Fibroblast of mammary gland (primary cell): ENCODE measurements at places on chromosomes 2 and 18.

DNA sequence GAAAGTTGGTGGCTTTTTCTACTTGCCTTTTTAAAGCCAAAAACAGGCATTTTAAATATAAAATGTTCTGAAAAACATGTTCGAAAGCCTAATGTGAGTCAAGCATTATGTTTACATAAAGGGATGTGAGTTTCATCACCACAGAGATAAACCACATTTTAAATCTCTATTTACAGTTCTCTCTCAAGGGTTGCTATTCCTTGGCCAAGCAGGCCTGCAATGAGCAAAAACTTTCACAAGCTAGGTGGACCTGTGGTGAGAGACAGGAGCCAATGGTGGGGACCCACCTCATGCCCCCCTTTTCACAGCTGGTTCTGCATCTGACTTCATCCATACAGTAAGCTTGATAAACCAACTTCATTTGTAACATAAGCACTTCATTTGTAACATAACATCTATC is 65.1 kb downstream of the CUL3 start:
- DNase-seq = peak; percentile 88

- no peak for DNase-seq
Measured at GRCh38 chr2:150122871-150123613, 364.4 kb downstream of the RND3 start.

DNA sequence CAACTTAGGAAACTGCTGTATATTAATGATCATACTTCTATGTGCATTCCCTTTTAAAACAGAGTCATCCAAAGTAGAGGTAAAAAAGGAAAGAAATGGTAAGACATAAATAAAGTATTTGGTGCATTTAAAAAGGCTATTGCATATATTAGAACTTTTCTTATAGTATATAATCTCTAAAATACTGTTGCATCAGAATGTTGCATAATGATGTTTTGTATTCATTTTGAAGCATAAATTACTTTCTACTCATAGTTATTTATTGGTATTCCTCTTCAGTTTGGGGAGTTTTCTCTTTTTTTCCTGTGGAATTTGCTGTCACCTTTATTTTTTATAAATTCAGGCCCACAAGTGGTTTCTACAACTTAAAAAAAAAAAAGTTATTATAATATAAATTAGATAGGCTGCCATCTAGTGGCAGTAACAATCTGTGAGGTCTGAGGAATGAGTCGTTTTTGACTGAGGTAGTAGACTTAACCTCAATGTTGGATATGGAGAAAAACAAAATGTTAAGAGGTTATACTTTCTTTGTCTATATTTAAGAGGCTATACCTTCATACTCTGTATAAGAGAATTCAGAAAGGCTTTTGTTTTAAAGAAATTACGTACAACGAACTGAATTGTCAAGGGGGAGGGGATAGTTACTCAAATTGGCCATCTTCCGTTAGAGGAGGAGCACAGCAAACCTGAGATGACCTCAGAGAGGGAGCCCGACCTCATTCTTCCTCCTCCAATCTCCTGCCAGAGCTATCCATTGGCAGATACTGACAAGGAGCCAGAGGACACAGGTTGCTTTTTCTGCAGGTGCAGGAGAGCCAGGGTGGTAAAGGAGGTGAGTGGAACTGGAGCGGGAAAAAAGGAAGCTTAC is 23.8 kb downstream of the ANKAR start:
- DNase-seq = peak; percentile 64

GRCh38 chr2:128834207-128834879 is 515.7 kb upstream of the HS6ST1 start:
- no peak for DNase-seq

DNA sequence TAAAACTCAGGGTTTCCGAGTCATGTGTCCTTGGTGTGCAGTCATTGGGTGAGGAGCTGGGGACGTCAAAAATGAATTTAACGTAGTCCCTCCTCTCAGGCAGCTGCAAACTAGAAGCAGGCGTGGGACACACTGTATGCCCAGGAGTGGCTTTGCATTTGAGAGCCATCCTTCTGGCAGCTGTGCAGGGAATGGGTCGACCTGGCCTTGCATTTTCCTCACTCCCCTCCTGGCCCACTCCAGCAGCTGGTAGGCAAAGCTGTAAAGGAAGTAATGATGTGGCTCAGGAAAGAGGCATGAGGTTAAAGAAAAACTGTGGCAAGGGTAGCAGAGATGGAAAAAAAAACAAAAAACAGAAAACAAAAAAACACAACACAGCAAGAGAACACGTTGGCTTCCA is 46.5 kb downstream of the RNF144A start:
- no peak for DNase-seq

- DNase-seq = no peak
Measured at GRCh38 chr2:101921319-101921952, 70.3 kb upstream of the IL1R2 start.

- no peak for DNase-seq
Measured at GRCh38 chr2:43101751-43102150, 124.7 kb downstream of the ZFP36L2 start.

DNA sequence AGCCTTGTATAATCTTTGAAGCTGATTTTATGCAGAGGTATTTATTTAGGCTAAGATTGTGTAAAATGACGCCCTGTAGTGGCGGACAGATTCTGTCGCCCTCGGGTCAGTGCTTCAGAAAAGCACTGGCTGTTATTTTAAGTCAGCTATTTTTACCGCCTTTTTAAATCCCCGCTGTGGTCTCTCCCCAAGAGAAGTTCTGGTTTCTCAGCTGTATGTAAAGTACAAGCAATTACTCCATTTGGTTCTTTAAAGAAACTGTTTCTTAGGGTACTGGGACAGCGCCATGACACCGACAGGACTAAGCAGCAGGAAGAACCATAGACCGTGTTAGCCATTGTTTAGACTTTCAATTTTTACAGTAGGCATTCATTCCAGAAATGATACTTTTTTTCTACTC is 65.0 kb downstream of the UGGT1 start:
- no peak for DNase-seq

DNA sequence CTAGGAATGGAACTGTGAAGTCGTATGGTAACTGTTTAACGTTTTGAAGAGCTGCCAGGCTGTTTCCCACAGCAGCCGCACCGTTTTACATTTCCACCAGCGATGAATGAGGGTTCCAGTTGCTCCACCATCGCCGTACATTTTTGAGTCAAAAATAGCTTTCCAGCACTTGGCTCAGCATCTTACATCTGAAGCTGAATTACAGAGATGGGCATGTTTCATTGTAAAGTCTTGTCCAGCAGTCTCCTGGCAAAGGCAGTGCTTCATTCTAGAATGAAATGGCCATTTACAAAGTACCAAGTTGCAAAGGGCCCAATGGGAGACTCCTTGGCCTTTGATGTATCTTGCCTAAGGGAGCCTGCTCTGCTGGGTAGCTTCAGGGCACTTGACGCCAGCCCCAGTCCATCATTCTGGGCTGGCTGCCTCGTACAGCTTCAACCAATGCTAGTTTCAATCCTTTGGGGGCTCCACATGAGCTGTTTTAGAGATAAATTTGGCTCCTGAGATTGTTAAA is 45.1 kb downstream of the ATIC start:
- DNase-seq = peak; percentile 86

GRCh38 chr2:43083710-43084698 is 142.4 kb downstream of the ZFP36L2 start:
- peak; percentile 90 for DNase-seq

DNA sequence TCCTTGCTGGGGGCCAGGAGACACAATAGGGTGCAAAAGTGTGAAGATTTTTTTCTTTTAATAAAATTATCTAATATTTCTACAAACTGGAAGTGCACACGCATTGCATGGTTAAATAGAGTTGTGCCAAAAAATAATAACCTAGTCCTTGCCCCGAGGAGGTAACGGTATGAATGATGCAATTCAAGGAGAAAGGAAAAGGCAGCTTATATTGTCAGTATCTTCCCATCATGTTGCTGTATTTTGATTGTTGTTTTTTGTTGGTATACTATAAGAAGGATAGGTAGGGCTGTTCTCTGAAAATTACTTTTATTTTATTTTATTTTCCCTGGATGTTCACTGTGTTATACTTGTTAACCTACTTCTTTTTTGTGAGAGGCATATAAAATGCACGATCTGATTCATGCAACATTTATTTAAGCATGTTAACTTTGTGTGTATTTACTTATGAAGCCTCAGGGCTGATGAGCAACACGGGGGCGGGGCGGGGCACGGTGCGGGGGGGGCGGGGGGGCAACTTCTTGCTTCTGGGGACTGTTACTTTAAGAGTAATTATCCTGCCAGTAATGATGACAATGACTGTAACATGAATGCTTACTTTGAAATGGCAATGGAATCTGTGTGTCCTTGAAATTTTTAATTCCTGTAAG is 118.6 kb downstream of the AQP4 start:
- no peak for DNase-seq
